ENCODE measurements at places on chromosomes 16 and 17. TPM values are rescaled to one million over a fixed set of nuclear protein-coding genes. Genes with fewer than 3 reads are reported as not detected.

CALB2 gene
- total RNA-seq, result 0.85 TPM

GRCh38 chr17:45341533-45342158 is 24.8 kb upstream of the MAP3K14 start:
- no peaks in the 10 kb centered on the region for H3K27me3 ChIP-seq
- no peak for DNase-seq
- H3K4me3 ChIP-seq, result peak overlapping the region; percentile 41
- no peaks in the 10 kb centered on the region for H3K36me3 ChIP-seq
- H3K27ac ChIP-seq, result peak overlapping the region; percentile 86

DNA sequence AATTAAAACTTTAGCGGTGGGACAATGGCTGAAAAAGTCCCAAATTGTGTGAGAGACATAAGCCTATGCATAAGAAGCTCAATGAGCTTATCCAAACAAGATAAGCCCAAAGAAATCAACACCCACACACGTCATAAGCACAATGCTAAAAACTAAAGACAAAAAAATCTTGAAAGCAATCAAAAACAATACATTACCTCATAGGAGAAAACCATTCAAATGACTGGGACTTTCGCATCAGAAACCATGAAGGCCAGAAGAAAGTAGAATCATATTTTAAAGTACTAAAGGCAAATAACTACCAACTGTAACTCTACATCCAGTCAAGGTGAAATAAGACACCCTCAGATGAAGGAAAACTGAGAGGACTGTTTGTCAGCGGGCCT is 50.2 kb downstream of the ZCCHC14 start:
- H3K27me3 ChIP-seq, result no peaks in the 10 kb centered on the region
- peaks cover 17% of the 10 kb centered on the region for H3K36me3 ChIP-seq
- H3K4me1 ChIP-seq, result peaks cover 15% of the 10 kb centered on the region

SP2 gene
- total RNA-seq, result 16.8 TPM

TPSG1 gene
- total RNA-seq, result not detected

GRCh38 chr16:46731691-46732555 is 16.2 kb downstream of the MYLK3 start:
- no peak overlapping the region for H3K4me3 ChIP-seq
- H3K36me3 ChIP-seq, result no peaks in the 10 kb centered on the region
- H3K27me3 ChIP-seq, result peaks cover 2% of the 10 kb centered on the region
- no peak for DNase-seq

NAGS gene
- 0.41 TPM for total RNA-seq

- no peaks in the 10 kb centered on the region for H3K36me3 ChIP-seq
- no peak for DNase-seq
- H3K4me3 ChIP-seq, result no peak overlapping the region
- peaks cover 5% of the 10 kb centered on the region for H3K4me1 ChIP-seq
- no peak overlapping the region for H3K27ac ChIP-seq
Observed at GRCh38 chr16:23784811-23785447, 30.1 kb downstream of the CHP2 start.

ITGB3 gene
- 11.4 TPM for total RNA-seq

DNA sequence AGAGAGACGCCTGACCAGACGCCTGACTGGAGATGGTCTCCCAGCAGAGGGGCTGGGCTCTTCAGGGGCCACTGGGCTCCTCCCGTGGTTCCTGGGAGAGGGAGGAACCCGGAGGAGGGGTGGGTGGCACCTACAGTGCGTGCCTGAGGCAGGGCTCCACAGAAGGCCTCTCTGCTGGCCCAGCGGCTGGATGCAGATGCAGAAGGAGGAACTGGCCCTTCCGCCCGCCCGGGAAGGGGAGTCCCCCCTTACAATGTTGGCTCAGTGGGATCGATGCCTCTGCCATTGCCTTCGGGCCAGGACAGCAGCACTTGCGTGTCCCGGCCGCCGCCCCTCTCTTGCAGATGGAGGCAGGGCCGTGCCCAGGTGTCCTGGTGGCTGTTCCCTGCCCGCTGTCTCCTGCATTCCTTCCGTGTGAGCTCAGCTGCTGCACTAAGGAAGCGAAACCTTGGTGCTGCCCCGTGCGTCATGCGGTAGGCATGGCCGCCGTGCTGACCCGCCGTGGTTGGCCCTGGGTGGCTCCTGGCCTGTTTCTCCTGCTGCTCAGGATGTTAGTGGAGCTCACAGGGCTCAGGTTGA is 15.1 kb downstream of the BAIAP2 start:
- H3K27me3 ChIP-seq, result no peaks in the 10 kb centered on the region
- no peak overlapping the region for H3K27ac ChIP-seq
- H3K4me3 ChIP-seq, result no peak overlapping the region

- peak overlapping the region; percentile 99 for H3K27ac ChIP-seq
- peaks cover 56% of the 10 kb centered on the region for H3K4me1 ChIP-seq
- no peaks in the 10 kb centered on the region for H3K27me3 ChIP-seq
- H3K4me3 ChIP-seq, result peak overlapping the region; percentile 95
- peak; percentile 89 for DNase-seq
Observed at GRCh38 chr17:40316571-40317344, 7.8 kb downstream of the RARA start.

GRCh38 chr17:81239714-81240555 is 817 bp downstream of the NDUFAF8 start:
- peak overlapping the region; percentile 91 for H3K4me3 ChIP-seq
- peaks cover 28% of the 10 kb centered on the region for H3K4me1 ChIP-seq
- no peak for DNase-seq
- H3K27me3 ChIP-seq, result no peaks in the 10 kb centered on the region
- H3K27ac ChIP-seq, result peak overlapping the region; percentile 96

- no peak overlapping the region for H3K4me3 ChIP-seq
- H3K36me3 ChIP-seq, result no peaks in the 10 kb centered on the region
- H3K4me1 ChIP-seq, result no peaks in the 10 kb centered on the region
- no peak overlapping the region for H3K27ac ChIP-seq
- H3K27me3 ChIP-seq, result peaks cover 21% of the 10 kb centered on the region
Observed at GRCh38 chr16:56203052-56203451, 11.8 kb downstream of the GNAO1 start.

GRCh38 chr16:55297062-55297909 is 26.7 kb upstream of the IRX6 start:
- no peaks in the 10 kb centered on the region for H3K36me3 ChIP-seq
- peaks cover 11% of the 10 kb centered on the region for H3K4me1 ChIP-seq
- no peak overlapping the region for H3K27ac ChIP-seq
- no peak overlapping the region for H3K4me3 ChIP-seq
- peaks cover 22% of the 10 kb centered on the region for H3K27me3 ChIP-seq

DNA sequence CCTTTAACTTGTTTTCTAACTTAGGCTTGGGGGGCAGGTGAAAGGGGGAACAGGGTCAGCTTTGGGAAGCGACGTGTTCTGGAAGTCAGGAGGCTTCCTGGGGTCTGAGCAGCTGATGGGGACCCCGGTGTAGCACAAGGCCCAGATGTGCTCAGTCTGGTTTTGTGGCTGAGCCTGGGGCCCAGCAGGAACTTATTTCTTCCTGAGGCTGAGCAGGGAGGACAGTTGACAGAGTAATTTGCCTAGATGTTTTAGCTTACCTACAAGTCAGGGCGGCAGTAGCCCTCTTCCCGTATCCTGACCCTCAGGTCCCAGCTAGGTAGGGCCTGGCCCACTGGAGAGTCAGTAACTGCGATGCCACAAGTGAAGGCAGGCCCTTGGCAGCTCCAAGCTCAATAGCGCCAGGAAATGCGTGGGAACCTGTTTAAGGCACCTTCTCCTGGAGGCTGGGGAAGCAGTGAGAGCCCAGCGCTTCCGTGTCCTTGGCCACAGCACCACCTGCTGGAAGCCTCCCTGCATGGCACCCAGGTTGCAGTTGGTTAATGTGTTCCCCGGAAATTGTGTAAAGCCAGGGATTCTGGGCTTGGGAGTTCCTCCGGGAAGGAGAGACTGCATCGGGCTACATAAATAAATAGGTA is 5.2 kb downstream of the CCR7 start:
- H3K27me3 ChIP-seq, result peaks cover 7% of the 10 kb centered on the region
- H3K27ac ChIP-seq, result peak overlapping the region; percentile 85
- no peak for DNase-seq
- no peaks in the 10 kb centered on the region for H3K36me3 ChIP-seq
- H3K4me1 ChIP-seq, result peaks cover 36% of the 10 kb centered on the region
- peak overlapping the region; percentile 45 for H3K4me3 ChIP-seq

DNA sequence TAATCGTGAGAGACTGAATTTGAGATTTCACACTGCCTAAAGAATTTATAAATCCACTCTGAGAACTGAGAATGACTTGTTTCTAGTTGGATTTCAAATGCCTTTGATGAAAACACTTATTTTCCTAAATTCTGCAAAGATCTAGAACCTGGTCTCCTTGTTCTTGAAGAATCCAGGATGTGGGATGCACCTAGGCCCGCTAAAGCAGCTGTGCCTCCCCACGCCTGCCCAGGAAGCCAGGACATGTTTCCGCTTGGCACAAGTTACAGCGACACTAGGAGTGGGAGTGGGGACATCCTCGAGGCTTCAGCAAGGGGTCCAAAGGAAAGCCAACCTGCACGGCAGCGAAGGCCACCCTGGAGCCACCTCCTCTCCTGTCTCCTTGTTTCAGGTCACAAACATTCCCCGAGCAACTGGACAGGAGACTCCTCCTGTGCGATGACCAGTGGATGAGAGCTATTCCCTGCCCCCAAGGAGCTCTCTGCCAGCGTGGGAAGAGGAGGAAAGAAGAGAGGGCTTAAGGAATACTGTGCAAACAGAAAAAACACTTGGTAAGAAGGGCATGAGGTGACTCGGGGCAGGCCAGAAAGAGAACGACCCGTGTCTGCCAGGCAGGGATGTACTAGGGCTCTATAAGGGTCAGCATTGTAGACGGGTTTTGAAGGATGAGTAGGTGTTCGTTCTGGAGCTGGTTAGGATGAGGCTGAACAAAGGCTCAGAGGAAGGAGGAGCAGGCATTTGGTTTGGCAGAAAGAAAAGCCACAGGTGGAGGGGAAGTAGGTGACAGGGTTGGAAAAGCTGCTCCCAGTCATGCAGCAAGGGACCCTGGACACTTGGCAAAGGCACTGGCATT is 11.1 kb downstream of the VAC14 start:
- no peak for DNase-seq
- H3K36me3 ChIP-seq, result peaks cover 3% of the 10 kb centered on the region
- H3K4me3 ChIP-seq, result no peak overlapping the region
- H3K27ac ChIP-seq, result peak overlapping the region; percentile 71
- H3K4me1 ChIP-seq, result peaks cover 22% of the 10 kb centered on the region

HOXB6 gene
- not detected for total RNA-seq

GRCh38 chr16:526181-527014 is 1.1 kb upstream of the CAPN15 start:
- peaks cover 45% of the 10 kb centered on the region for H3K4me1 ChIP-seq
- peak overlapping the region; percentile 99 for H3K27ac ChIP-seq
- H3K27me3 ChIP-seq, result no peaks in the 10 kb centered on the region
- peak overlapping the region; percentile 89 for H3K4me3 ChIP-seq

TP53TG3C gene
- not detected for total RNA-seq

Data from chondrocyte (in vitro differentiated cells).